ENCODE measurements at places on chromosomes 7 and 10.

DNA sequence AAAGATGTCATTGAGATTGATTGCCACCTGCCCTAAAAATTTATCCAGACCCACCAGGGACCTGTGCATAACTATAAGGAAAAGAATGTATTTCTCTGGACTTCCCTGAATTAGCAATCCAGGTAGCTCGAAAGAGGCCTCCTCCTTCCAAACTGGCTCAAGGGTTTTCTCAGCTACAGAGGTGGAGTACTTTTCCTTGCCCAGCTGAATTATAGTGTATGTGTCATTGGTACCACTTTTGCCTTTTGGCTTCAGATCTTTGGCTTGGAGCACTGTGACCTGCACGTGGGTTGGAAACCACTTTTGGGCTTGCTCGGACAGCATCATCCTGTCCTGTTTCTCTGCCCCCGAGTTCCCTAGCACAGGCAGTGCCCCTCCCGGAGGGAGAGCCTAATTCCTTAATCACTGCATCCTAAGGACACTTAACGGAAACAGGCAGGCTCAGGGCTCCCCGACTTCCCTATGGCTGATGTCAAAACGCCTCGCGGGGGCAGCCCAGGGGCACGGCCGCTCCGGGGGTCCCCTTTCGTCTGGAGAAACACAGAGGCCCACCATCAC lies 825 bp downstream of the RAB11FIP2 start:
- no peak for DNase-seq

- DNase-seq, result no peak
Measured at GRCh38 chr7:55366461-55367070, 1.4 kb downstream of the LANCL2 start.

DNA sequence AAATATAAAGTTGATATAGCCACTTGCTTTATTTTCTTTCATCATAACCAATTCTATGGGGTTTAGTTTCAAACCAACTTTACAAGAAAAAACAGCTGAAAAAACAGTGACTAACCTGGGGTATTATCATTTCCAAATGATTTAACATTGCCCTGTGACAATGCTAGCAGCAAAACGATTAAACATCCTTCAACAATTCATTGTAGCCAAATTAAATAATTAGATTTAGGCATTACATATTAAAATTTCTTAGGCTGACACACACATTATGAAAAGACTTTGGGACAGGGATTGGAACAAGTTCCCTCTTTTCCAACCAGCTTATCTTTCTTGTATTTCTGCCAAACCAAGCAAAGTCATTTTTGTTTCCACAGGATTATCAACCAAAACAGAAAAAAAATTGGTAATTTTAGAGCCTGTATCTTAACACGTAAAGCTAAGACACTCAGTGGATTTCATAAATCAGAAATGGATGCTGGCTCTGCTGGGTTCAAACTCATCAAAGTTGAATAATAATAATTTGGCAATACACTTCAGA lies 84.0 kb downstream of the SEMA3D start:
- no peak for DNase-seq

DNA sequence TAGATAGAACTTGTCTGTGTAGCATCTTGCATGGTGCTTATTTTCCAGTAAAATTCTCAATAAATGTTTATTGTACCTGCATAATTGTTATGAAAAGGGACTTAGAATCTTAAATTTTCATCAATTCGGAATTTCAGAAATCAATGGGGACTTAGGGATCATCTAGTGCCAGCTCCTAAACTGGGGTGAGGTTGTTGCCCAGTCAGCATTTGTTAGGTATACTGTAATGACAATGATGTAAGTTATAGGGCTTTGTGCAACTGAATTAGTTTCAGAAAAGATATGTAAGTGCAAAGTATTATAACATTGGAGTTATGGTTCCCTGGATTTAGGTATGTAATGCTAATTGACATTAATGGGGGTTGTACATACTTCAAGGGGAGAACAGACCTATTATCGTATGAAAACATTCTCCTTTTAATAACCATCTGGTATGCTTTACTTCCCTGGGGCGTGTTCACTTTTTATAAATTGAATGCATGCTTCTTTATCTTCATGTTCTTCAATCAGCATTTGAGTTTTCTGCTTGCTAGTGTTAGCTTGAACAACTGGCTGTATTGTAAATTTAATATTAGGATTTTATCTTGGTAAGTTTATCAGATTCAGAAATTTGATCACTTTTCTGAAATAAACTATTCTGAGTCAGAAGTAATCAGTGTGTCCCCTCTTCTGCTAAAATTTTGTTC lies 270.3 kb downstream of the BBS9 start:
- DNase-seq, result no peak

DNA sequence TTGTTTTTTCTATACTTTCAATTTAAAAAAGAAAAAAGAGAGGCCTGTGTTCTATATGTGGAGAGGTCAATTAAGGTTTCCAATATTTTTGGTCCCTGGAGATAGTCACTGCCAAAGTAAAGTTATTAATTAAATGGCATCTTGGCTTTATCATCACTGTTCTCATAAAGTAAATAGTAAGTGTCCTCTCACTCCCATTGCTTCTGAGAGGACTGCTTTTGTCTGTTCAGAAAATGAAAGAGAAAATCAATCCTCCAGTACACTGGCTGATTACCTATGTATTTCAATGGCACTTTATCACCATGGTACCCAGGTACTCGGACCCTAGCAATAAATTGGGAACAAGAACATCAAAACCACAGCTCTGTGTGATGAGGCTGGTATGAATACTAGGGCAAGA lies 94.0 kb downstream of the RNLS start:
- DNase-seq, result no peak

DNA sequence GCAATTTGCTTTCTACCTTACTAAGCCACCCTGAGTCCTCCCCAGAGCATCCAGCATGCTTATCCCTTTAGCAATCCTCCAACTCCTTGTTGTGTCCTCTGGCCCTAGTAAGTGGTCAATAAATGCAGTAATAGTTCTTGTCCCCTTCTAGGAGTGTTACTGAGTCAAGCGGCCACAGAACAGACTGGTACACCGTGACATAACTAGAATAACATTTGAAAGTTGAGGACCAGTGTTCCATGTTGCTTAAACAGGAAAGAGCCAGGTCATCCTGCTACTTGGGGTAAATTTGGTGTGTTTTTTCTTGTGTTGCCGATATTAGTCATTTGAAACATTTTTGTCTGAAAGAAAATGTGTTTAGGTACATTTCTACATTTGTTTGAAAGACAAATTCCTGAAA lies 4.8 kb upstream of the CDK6 start:
- DNase-seq, result no peak

GRCh38 chr10:70804421-70804808 lies 11.3 kb upstream of the SGPL1 start:
- DNase-seq, result no peak

GRCh38 chr7:46713868-46714596 lies 793.0 kb upstream of the IGFBP3 start:
- DNase-seq, result no peak

DNA sequence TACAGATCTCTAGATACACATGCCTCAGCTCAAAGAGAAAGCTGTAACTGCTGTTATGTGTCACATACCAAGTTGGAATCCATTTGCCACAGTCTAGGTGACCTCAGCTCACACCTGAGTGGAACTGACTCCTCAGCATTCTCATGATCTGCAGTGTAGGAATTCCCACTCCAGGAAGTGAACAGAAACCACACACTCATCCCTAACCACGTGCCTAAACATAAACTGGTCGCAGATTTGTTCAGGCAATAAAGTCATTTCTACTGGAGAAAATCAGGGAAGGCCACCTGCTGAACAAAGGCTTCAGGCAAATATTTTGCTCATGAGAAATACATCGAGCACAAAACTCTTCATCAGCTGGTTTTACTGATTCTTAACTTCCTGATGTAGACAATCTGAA lies 23.0 kb upstream of the ZMYND11 start:
- no peak for DNase-seq

DNA sequence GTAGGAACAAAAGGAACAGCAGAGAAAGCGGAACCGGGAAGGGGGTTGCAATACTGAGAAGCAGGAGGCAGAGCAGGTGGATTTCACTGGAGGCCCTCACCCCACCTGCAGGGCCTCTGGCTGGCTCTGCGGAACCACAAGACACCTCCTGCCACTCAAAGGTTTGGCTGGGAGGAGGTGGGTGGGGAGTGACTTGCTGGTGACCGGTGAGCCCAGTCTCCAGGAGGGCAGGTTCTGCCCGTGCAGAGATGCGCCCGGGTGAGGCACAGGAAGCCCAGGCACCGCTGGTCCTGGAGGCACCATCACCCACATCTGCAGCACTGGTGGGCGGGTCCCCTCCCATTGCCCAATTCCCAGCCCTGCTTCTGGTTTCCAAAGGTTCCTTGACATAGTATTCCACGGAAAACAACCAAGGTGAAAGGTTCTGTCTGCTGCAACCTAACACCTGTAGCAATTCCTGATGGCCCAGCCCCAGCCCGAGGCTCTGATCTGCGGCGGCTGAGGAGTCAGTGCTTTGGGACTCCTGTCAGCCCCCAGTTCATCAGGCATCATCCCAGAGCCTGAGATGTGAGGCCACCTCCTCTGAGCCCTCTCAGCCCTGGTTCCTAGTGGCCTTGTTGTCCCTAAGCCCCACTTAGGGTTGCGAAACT lies 64.4 kb downstream of the CALML3 start:
- DNase-seq, result no peak

DNA sequence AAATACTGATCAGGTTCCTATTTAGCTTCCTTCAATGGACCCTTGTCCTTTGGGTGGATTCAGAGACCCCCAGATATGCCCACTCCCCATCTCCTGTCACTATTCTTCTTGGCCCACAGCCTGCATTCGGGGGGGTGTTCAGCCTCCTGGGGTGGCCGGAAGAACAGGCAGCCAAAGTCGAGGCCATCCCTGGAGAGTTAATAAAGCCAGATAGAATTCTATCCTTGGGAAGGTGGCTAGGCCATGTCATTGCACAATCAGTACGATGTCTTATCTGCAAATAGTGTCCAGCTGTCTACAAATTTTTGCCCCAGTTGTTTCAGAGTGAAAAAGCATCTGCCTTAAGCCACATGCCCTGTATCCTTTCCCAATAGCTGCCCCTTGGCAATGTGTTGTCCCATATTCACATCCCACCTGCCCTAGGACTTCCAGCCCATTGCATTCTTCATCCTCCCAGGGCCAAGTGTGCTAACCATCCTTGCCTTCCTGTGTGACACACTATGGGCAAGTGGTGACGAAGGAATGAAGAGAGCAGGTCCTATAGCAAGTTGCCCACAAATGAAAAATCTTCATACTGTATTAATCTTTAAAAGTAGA lies 9.9 kb upstream of the FAM107B start:
- no peak for DNase-seq
